ENCODE measurements at places on chromosomes 5 and 9.

DNA sequence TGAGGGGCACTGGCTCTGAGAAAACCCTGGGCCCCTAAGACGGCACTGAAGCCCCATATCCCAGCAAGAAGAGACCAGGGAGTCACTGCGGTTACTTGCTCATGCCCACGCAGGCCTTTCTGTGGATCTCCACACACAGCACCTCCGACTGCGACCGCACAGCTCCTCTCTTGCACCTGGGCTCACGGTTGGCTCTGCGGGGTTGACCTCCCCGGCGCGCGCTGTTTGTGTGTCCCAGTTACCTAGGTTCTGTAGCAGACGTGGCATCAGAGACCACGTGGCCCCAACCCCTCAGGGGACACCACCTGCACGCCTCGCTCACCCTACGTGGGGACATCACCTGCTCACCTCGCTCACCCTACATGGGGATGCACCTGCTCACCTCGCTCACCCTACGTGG is 12.7 kb downstream of the LPCAT1 start:
- DNase-seq: peak; percentile 8

- no peak for DNase-seq
Measured at GRCh38 chr5:94745786-94746730, 127.6 kb downstream of the SLF1 start.

- no peak for DNase-seq
Measured at GRCh38 chr5:81397176-81397575, 3.2 kb upstream of the ACOT12 start.

- no peak for DNase-seq
Measured at GRCh38 chr5:78637468-78637867, 11.1 kb downstream of the LHFPL2 start.

- no peak for DNase-seq
Measured at GRCh38 chr5:66513130-66513529, 83.1 kb upstream of the MAST4 start.

DNA sequence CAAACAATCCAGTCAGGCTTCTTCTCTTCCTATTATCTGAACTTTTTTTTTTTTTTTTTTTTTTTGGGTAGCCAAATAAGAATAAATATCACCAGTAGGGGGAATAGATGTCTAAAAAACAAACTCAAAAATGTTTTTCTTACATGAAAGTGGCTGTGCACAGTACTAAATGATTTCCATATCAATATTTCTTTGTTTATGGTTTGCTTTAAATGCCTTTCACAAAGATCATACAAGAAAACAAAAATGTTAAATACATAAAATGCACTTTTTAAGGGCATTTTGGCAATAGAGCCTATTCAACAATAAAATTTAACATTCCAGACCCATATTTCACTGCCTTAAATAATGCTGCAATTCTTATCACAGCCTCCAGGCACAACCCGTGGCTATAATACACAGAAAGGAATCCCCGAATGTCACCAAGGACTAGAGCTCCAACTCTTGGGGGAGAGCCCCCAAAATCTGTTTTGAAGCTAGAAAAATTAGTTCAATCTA is 91.1 kb upstream of the TBCA start:
- DNase-seq: no peak

DNA sequence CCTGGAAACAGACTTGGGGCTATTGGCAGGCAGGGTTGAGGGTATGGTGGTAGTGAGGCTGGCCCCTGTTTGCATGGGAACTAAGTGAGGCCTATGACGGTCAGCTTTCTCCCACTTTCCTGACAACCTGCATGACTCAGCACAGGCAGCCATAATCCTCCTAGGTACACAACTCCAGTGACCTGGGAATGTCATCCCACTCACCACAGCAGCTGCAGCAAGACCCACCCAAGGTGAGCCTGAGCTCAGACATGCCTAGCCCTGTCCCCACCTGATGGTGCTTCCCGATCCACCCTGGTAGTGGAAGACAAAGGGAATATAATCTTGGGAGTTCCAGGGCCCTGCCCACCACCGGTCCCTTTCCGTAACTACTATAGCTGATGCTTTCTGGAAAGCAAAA is 178.7 kb downstream of the NDUFS4 start:
- DNase-seq: no peak

All from activated CD8-positive, alpha-beta memory T cell treated with anti-CD3 and anti-CD28 coated beads, Interleukin-2, amount 50 U/mL, for 4 hours (primary cell).